G401 (cell line): ENCODE measurements at places on chromosomes 6 and 20. TPM values are rescaled to one million over a fixed set of nuclear protein-coding genes. Genes with fewer than 3 reads are reported as not detected.

HTR1E gene
- total RNA-seq: not detected in 2 replicates

GJA10 gene
- total RNA-seq: not detected in 2 replicates

SLC25A27 gene
- total RNA-seq: not detected in 2 replicates

CALHM4 gene
- not detected in 2 replicates for total RNA-seq

RIPOR3 gene
- 6.9 and 7.4 TPM in 2 replicates for total RNA-seq

MUC21 gene
- total RNA-seq: not detected in 2 replicates

CST3 gene
- total RNA-seq: 26.7 and 56.5 TPM in 2 replicates

PPP1R14C gene
- not detected in 2 replicates for total RNA-seq

RBPJL gene
- not detected in 2 replicates for total RNA-seq

FAM162B gene
- total RNA-seq: not detected in 2 replicates

MTFR2 gene
- 6.0 and 13.5 TPM in 2 replicates for total RNA-seq

CTSA gene
- 20.7 and 28.9 TPM in 2 replicates for total RNA-seq

DDAH2 gene
- total RNA-seq: 141 and 183 TPM in 2 replicates

F13A1 gene
- not detected in 2 replicates for total RNA-seq

FAM83C gene
- total RNA-seq: not detected in 2 replicates

PPP1R10 gene
- total RNA-seq: 6.8 and 14.4 TPM in 2 replicates

ZC2HC1B gene
- total RNA-seq: not detected in 2 replicates

SIRPB2 gene
- total RNA-seq: not detected in 2 replicates

PACSIN1 gene
- total RNA-seq: 0.12 TPM in 1 of 2 replicates, not detected in the other

SLC17A3 gene
- total RNA-seq: not detected in 2 replicates

ELOVL2 gene
- total RNA-seq: 4.6 and 6.6 TPM in 2 replicates

SLCO4A1 gene
- 9.2 and 10.3 TPM in 2 replicates for total RNA-seq

PEX7 gene
- total RNA-seq: 4.6 and 5.8 TPM in 2 replicates

PPP1R3G gene
- total RNA-seq: 0.25 and 0.58 TPM in 2 replicates
